ENCODE measurements at places on chromosomes 1 and 21.

GRCh38 chr1:2554621-2555387, 1.4 kb upstream of the TNFRSF14 start:
- peak; percentile 65 for DNase-seq

- no peak for DNase-seq
These were observed 29.3 kb upstream of the IL20 start for GRCh38 chr1:206836111-206836510.

DNA sequence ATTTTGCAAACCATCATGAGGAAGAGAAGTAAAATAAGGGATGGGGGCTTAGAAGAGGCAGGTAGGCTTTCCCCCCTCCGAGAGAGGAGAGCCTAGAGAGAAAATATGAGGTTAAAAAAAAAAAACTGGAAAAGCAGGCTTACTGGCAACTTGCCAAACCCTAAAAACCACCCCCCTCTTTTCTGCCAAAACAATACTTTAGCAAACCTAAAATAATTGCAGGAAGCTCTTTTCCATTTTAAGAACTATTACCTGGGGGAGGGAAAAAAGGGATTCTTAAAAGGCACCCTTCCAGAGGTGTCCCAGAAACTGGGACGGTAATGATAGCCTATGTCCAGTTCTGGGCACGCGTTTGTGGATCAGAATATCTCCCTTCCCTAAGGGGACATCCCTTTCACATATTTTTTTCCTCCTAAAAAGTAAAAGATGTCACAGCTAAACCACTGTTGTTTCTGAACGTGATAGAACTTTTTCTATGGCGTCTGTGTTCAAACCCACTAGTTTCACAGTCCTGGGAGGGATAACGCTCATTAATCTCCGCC, 1.1 kb upstream of the NFIA start:
- DNase-seq = no peak

DNA sequence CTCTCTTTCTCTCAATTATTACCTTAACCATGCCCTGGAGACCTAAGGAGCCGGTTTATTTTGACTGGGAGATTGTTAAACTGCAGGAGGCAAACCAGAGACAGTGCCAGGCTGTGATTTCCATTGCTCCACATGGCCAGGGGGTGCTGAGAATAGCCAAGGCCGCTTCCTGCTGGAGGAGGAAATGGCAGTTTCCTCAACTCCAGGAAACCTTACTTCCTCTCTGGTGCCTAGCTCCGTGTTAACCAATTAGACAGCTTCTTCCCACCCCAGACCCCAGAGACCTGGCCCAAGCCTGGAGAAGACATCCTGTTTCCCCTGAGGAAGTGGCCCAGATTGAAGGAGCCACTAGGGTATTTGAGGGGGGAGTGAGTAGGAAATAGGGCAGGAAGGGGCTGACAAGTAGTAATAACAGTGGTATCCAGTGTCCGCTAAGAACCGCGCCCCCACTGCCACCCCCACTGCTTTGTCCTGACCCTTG, 161.2 kb downstream of the PLPP3 start:
- DNase-seq = no peak

All from activated T-cell treated with anti-CD3 and anti-CD28 coated beads, Interleukin-2, amount 50 U/mL, for 1 hour (primary cell).